ENCODE measurements at places on chromosomes 5 and 9.
A peak's percentile ranks its signal among the peaks of the same experiment; 100 is the strongest.

DNA sequence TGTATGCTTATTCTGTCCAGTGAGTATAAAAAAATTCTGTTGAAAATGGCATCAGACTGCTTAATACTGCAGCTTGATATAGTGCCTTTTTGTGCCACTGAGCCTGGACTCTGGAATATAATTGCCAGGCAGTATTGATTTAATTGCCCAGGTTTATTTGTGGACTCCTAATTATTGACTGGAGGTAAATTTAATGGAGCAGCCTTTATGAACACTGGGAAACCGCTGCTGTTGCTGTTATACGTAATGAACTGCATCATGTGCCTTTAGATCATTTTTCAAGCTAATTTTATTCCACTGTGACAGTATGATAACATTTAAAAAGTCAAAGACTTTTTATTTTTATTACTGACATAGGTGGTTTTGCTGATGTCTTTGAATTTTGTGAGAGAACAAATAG is 90.2 kb upstream of the SH3GL2 start:
- DNase-seq = no peak

GRCh38 chr9:35519692-35520363 is 29.9 kb downstream of the RUSC2 start:
- DNase-seq = no peak

GRCh38 chr5:113897748-113898147 is 384.3 kb downstream of the YTHDC2 start:
- DNase-seq = no peak

DNA sequence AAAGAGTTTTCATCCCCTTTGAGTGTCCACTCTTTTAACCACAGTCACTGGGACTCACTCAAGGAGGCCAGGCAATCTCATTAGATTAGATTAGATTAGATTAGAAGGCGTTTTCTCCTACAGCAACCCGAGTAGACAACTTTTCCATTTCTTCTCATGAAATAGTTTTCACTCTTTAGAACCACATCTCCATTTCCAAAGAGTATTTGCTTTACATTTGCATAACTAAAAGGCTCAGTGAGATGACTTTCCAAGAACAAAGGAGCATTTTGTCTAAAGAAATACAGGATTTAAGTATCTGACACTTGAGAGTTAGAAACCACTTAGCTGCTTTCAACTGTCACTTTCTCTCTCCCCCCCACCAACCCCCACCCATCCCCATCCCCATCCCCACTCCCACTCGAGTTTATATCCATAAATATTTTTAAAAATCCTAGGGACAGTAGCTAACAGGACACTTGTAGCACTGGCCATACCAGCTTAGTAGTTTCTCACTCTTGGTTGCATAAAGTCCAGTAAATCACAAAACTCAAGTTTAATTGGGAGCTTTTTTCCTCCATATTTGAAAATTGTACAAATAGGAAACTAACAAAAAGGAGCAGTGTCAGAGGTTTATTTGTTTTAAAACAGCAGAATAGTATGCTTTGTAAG is 2202.9 kb upstream of the WWC1 start:
- DNase-seq = no peak

- DNase-seq = peak; percentile 62
Observed at GRCh38 chr5:63125862-63126261, 547.2 kb downstream of the LRRC70 start.

- DNase-seq = no peak
Observed at GRCh38 chr5:5795074-5795771, 372.7 kb downstream of the ICE1 start.

DNA sequence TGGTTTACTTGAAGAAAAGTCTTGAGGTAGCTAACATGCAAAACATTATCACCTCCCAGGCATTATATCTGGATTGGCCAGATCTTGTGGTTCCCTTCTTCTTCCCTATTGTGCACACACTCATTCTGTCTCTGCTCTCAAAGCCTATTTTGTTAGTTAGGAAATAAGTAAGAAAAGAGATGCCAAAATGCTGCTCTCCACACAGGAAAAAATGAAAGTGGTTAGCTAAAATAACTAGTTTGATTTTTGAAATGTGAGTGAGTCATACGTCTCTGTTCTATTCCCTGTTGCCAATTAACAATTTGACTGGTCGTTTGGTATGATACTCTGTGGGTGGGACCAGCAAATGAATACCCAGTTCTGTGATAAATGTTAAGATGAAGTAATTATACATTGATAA is 28.1 kb downstream of the LMNB1 start:
- DNase-seq = no peak

GRCh38 chr9:32456564-32456963 is 69.4 kb downstream of the RIGI start:
- DNase-seq = no peak

Measured in ACHN (cell line).